ENCODE measurements at places on chromosomes 3 and 15. TPM values are rescaled to one million over a fixed set of nuclear protein-coding genes. Genes with fewer than 3 reads are reported as not detected.

Gene SLC22A14
- total RNA-seq, result 0.31 TPM

Gene AHSG
- not detected for total RNA-seq

Gene IFRD2
- total RNA-seq, result 85.9 TPM

Gene UROC1
- not detected for total RNA-seq

Gene KIF15
- 11.8 TPM for total RNA-seq

Gene AGTR1
- not detected for total RNA-seq

Gene SLC2A2
- not detected for total RNA-seq

Gene STAB1
- total RNA-seq, result 173 TPM

Gene FEZF2
- not detected for total RNA-seq

Gene KCNAB1
- 0.13 TPM for total RNA-seq

Gene ATP2B2
- total RNA-seq, result not detected

Gene IQCF5
- total RNA-seq, result not detected

Gene ITPKA
- total RNA-seq, result 0.16 TPM

Gene FOXP1
- 27.7 TPM for total RNA-seq

Gene P2RY12
- not detected for total RNA-seq

Gene SHF
- 0.65 TPM for total RNA-seq

Gene TSPAN3
- total RNA-seq, result 104 TPM

Gene CYP1A2
- not detected for total RNA-seq

Gene TGM5
- not detected for total RNA-seq

Gene MUC4
- total RNA-seq, result not detected

Gene NMNAT3
- 0.81 TPM for total RNA-seq

Gene HYAL1
- 7.6 TPM for total RNA-seq

Gene PRICKLE2
- 2.2 TPM for total RNA-seq

Gene OR5H15
- total RNA-seq, result not detected

Gene NRG4
- total RNA-seq, result not detected

Gene CCR2
- not detected for total RNA-seq

Gene DPPA2
- not detected for total RNA-seq

Gene RAB43
- total RNA-seq, result 23.5 TPM

Gene SUCNR1
- under 0.01 TPM for total RNA-seq

Gene TMEM45A
- 0.97 TPM for total RNA-seq

Gene CHD2
- total RNA-seq, result 37.1 TPM

Gene STRIT1
- total RNA-seq, result not detected

Gene GOLGA6D
- under 0.01 TPM for total RNA-seq

Gene PRR23C
- not detected for total RNA-seq

Gene ZNF80
- not detected for total RNA-seq

Gene CAV3
- not detected for total RNA-seq

Gene ZIC4
- not detected for total RNA-seq

Gene IL5RA
- total RNA-seq, result not detected

Gene GOLGA8N
- total RNA-seq, result 2.6 TPM

Gene TMPRSS7
- not detected for total RNA-seq

Gene FAM43A
- total RNA-seq, result 261 TPM

Gene REC114
- not detected for total RNA-seq

Gene THPO
- total RNA-seq, result not detected

Gene RAD51
- total RNA-seq, result 9.9 TPM

Gene CATSPER2
- 0.97 TPM for total RNA-seq

Gene CLDN16
- total RNA-seq, result 0.06 TPM

Gene CNTN6
- total RNA-seq, result not detected

Gene RPUSD3
- total RNA-seq, result 16.7 TPM

Gene BFSP2
- total RNA-seq, result not detected

Gene PLA1A
- 20.3 TPM for total RNA-seq

Gene ALCAM
- 100 TPM for total RNA-seq

Gene KLHL6
- 6.9 TPM for total RNA-seq
